ENCODE measurements at places on chromosomes 1 and 21.

DNA sequence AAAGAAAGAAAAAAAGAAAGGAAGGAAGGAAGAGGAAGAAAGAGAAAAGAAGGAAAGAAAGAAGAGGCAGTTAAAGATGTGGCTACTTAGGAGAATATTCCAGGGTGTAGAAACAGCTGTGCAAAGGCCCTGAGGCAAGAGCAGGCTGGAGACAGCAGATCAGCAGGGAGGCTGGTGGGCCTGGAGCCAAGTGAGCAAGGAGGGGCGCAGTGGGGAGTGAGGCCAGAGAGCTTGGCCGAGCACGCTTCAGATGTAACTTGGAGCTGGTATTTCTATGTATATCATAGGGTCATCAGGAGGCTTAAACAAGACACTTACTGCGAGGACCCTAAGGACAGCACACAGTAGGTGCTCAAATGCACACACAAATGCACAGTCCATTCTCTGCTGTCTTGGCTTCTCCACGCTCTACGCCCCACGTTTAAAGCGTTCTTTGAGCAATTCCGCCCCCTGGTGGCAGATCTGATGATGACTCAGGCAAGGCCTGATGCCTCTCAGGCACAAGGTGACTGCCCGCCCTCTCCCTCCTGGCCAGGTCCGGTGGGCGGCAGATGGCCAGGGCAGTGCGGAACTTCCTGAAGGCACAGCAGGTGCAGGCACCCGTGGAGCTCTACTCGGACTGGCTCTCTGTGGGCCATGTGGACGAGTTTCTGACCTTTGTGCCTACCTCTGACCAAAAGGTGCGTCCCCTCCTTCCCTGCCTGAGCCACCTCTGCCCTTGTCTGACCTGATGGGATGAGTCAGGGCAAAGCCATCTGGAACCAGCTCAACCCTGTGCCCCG is 11.9 kb upstream of the PADI3 start:
- DNase-seq = peak; percentile 79

DNA sequence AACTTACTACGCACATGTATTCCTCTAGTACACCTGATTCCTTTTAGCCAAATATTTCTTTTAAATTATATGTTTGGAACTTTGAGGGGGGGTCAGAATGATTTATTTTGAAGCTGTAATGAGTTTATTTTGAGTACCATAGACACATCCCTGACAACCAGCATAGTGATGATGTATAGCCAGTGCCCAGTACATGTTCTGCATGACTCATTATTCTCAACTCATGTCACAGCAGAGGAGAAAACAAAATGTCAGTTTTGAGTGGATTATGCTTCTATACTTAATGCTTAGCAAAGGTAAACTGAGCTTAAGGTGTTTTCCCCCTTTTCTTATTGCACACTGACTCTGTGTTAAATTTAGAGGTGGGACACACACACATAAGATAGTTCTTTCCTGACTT is 22.4 kb upstream of the LEPR start:
- DNase-seq = no peak

- DNase-seq = no peak
These were observed 8.8 kb upstream of the FABP3 start for GRCh38 chr1:31381394-31382294.

DNA sequence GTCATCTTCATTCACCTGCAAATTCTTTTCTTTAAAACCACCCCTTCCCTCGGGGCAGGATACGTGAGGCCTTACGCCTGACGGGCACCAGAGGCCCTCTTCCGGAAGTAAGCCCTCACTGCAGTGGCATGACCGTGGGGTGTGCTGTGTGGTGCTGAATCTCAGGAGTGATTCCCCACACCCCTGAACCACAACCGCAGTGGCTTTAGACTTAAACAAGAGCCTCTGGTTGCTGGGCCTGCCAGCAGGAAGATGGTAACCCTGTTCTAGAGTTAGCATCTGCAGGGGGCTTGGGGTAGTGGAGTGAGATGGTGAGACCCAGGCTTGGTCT is 12.1 kb downstream of the BSND start:
- DNase-seq = no peak

GRCh38 chr1:76137746-76138145 is 63.2 kb downstream of the ST6GALNAC3 start:
- no peak for DNase-seq

GRCh38 chr21:34889676-34890469 is 159.2 kb downstream of the RUNX1 start:
- DNase-seq = peak; percentile 87

DNA sequence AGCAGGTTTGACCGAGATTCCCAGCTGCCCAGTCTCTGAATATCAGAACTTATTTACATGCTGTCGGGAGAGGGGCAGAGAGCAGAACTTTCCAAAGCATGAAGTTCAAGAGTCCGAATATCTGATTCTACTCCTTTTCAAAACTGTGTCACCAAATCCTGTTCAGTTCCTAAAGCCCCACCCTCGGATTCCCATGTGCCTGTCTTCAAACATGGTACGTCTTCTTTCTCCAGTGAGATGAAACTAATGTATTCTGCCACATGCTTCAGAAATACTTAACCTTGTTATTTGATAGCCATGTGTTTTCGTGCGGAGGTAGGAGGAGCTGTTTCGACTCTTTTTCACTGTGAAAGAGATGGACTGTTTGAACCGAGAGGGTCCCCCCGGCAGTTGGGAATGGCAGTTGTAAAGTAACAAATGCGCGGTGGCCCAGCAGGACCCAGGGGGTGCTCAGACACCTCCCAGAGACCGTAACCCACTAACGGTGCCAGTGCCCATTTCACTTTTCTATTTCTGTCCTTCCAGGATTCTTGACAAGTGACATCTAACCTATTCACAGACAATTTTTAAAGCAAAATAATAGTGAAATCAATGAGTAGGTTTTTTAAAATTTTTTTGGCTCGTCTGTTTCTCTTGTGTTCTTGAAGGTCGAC is 67.2 kb downstream of the ZBTB18 start:
- no peak for DNase-seq

DNA sequence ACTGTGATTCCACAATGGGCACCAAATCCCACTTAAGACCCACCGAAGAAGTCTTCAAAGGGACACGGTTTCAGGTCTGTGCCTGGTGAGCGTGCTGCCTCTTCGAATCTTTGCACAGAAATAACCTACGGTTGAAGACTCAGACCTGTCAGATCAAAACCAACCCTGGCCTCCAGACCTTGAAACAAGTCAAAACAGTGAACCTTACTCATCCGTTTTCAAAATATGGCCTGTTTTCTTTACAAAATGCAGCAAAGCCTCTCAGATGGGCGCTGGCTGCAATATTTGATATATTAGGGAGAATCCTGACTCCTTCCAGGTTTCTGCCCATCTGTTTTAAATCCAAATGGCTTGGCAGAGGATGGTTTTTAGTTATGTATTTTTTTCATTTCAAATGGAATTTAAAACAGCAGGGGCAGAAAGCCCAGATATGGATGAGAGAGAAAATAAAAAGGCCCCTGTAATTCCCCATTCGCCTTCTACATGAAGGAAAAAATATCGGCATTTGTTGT is 14.0 kb downstream of the JUN start:
- no peak for DNase-seq

DNA sequence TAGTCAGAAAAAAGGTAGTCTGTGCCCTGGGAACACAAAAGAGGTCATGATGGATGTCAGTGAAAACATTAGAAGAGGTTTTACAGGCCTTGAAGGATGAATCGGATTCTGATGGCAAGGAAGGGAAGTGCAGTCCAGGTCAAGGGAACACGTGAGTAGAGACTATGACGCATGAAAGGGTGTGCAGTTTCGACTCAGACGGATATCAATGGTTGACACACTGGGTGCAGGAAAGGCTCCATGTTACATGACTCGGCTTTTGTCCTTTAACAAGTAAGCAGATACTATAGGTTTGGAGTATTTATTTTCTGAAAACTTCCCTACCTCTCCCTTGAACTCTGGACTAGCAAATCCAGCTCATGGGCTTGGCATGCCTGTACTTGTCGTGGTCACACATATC is 55.3 kb downstream of the SEC16B start:
- DNase-seq = peak; percentile 7

- DNase-seq = peak; percentile 91
These were observed 30.8 kb downstream of the GORAB start for GRCh38 chr1:170562646-170563338.

DNA sequence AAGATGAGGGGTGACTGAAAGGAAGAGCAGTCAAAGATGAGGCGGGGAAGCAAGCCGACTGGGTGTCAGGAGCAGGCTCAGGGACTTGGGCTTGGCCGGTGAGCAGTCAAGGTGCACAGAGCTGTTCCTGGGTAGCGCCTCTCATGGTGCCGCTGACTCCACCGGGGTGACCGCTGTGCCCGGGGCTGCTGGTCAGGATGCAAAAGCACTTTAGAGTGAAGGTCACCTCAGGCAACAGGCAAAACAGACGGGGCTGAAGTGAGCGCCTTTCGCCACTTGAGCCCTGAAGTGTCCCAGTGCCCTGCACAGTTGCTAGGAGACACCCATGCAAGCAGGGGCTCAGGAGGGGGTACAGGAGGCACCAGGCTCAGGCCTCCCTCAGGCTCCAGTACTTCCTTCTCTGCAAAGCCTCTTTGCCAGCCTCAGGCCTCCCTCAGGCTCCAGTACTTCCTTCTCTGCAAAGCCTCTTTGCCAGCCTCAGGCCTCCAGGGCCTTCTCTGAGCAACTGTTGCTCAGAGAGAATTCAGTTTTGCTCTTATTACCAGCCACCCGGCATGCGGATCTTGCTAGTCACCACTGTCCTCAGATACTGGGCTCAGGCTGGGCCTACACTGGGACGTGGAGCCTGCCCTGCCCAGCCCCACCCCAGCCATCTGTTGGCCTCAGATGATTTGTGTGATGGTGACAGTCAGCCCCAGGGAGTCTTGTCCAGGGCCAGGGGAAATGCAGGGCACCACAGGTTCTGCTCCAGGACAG is 99.7 kb upstream of the IRF2BP2 start:
- DNase-seq = no peak

GRCh38 chr1:176515310-176515709 is 52.3 kb downstream of the PAPPA2 start:
- peak; percentile 82 for DNase-seq

- no peak for DNase-seq
These were observed 72.8 kb downstream of the PSMG1 start for GRCh38 chr21:39110431-39110830.

GRCh38 chr1:158932171-158932570 is 819 bp downstream of the PYHIN1 start:
- DNase-seq = no peak

GRCh38 chr1:26529655-26530409 is at the start of gene RPS6KA1:
TSS of gene RPS6KA1 (plus strand) at chr1:26529761. CDS start at chr1:26529921, 160 bp downstream.
- DNase-seq = peak; percentile 48

- no peak for DNase-seq
These were observed 29.8 kb downstream of the SLC2A1 start for GRCh38 chr1:42928859-42929258.

DNA sequence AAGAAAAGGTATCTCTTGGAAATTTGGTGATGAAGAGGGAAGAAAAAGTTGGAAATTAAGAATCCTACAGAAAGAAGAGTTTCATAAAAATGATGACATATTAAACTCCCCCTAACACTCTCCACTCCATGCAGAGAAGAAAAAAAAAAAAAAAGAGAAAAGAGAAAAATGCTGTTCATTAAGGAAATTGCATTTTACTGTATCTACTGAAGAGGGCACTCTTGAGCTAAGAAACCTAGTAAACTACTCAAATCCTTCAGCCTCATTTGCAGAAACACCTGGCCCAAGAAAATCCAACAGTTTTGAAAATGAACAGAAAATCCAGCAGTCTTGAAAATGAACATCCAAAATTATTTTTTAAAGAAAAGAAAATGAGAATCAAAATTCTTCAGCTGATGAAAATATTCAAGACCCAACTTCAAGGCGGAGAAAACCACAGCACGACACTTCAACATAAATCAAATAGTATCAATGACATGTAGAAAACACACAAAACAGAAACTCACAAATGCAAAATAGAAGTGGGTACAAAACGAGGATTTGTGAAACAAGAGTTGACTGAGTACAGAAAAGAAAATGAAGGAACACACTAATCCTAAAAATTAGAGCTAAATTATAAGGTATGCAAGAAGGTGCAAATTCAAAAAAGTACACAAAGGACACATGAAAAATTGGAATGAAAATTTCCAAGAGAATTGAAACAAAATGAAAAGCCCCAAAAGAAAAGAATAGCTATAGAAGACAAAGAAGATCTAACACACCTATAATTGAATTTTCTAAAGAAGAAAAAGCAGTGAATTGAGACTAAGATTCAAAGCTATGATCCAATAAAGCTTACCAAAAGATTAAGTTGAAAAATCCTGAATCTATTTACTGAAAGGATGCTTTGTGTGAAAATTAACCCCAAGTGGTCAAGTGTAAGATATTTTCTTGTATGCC is 73.2 kb upstream of the DNAJC6 start:
- DNase-seq = peak; percentile 28

- DNase-seq = peak; percentile 32
These were observed 59.0 kb upstream of the CD1D start for GRCh38 chr1:158121604-158122254.

DNA sequence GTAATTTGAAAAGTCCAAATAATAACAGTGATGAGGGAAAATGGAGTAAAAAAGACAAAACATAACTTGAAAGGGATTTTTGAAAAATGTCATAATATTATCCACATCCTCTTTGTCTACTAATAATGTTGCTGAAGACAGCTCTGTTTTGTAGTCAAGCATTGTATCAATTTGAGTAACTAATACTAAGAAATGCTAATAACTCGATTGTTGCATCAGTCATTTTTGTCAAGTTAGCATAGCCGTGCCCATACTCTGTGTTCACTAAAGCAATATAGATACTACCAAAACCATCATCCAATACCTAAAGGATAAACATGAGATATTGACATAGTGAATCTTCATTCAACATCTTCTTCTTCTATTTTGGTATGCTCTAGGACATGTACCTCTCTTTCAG is 17.3 kb downstream of the PDC start:
- no peak for DNase-seq

DNA sequence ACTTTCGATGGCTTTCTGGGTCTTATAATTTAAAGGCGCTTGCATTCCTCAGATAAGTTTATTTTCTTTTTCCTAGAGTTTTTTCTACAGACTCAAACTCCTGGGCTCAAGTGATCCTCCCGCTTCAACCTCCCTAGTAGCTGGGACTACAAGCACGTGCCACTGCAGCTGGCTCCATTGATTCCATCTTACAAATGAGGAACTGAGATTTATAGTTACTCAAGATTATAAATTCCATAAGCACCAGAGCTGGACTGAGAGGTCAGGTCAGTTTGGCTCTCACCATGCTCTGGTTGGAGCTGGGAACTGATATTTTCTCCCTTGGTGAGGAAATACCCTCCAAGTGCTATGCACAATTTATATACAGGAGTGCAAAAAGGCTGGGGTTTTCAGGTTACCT is 13.4 kb upstream of the PRPF38B start:
- DNase-seq = no peak

DNA sequence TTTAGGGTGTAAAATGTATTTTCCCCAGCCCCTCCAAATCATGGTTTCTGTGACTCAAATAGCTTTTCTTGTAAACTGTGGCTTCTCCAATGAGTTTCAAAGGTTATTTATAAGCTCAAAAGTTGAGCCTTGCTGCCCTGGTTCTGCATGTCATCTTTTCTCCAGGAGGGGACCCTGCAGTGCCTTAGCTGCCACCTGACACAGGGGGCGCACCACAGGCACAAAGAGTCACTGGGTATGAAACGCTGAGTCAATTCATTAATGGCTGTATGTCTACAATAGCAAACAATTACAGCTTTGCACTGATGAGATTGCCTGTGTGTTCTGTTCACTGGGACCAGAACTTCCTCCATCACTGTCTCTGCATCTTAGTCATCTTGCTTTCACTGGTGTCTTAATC is 100.8 kb downstream of the PCP4 start:
- DNase-seq = no peak

- no peak for DNase-seq
These were observed 2.7 kb upstream of the SLC1A7 start for GRCh38 chr1:53145051-53145600.

- DNase-seq = peak; percentile 92
These were observed 27.4 kb downstream of the VANGL1 start for GRCh38 chr1:115669002-115669673.

- peak; percentile 76 for DNase-seq
These were observed 49.2 kb upstream of the COL24A1 start for GRCh38 chr1:86205741-86206140.
